ENCODE measurements at places on chromosomes 6 and 20. TPM values are rescaled to one million over a fixed set of nuclear protein-coding genes. Genes with fewer than 3 reads are reported as not detected.

GRCh38 chr6:157253699-157254098 lies 69.6 kb downstream of the TMEM242 start:
- DNase-seq: no peak

DNA sequence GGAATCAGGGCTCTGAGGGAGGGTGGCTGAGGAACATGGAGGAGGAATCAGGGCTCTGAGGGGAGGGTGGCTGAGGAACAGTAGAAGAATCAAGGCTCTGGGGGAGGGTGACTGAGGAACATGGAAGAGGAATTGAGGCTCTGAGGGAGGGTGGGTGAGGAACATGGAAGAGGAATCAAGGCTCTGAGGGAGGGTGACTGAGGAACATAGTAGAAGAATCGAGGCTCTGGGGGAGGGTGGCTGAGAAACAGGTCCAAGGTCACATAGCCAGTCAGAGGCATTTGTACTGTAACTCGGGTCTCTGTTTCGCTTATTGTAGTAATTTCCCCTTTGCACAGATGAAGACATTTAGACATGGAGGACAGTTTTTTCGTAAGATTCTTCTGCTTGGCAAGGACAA lies 164.8 kb downstream of the SOBP start:
- no peak for DNase-seq

DYNLT2 gene
- total RNA-seq: 2.6 TPM

GRCh38 chr20:63898882-63899558 lies 4.1 kb downstream of the DNAJC5 start:
- DNase-seq: peak; percentile 17

- DNase-seq: no peak
Measured at GRCh38 chr20:61490721-61491120, 238.7 kb downstream of the CDH4 start.

DNA sequence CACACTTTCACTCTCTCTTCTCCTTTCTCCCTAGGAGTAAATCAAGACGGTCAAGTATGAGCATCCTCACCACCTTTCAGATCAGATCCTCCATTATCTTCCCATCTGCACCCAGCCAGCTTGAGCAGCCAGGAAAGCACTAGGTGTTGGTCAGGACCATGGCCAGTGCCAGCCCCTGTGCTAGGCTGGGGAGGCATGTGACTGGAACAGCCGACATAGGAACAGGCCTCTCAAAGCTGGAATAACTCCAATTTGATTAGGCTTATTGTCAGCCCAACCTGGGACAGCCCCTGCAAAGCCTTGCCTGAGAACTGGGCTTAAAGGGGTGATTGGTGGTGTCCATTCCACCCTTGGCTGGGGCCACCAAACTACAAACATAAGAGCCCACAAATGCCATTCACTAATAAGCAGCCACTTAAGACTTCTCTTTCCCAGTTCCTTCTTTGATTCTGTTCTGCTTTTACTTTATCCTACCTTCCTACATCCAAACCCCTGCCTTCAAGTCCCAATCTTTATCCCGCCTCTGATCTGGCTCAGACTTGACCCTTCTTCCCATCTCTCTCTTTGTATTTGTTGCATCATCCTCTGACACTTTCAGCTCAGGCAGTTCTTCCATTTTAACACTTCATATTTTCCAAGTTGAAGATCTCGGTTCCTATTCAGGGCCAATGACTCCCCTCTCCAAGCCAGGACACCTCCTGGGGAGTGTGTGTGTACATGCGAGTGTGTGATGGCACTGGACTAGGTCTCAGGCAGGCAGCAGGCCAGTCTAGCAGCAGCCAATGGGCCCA lies 4.5 kb upstream of the TREM2 start:
- DNase-seq: no peak

- DNase-seq: no peak
Measured at GRCh38 chr6:18681832-18682503, 294.8 kb downstream of the RNF144B start.

DNA sequence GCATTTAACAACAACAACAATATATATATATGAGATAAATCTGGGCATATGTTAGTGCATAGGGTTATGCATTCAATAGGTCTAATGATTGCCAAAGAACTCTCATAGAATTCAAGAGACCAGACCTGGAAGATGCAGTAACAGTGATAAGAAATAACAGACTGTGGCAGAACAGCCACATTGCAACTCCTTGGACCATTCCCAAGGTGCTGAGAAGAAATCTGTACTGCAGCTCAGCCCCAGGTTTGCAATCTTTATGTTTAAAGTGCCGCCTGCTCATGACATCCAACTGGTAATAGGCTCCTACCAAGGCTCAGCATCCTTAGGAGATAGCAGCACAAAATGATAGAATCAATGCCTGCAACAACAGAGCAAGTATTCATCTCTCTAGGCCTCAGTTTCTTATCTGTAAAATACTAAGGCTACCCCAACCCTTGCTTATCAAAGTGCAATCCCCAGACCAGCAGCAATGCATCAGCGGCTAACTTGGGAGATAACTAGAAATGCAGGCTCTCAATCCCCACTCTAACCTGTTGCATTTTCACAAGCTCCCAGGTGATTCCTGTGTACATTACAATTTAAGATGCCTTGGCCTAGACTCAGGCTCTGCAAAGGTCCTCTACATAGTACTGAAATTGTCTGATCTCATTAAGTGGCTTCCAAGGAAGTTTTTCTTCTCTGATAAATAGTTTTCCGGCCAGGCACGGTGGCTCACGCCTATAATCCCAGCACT lies 30.6 kb upstream of the PIM1 start:
- DNase-seq: no peak

DNA sequence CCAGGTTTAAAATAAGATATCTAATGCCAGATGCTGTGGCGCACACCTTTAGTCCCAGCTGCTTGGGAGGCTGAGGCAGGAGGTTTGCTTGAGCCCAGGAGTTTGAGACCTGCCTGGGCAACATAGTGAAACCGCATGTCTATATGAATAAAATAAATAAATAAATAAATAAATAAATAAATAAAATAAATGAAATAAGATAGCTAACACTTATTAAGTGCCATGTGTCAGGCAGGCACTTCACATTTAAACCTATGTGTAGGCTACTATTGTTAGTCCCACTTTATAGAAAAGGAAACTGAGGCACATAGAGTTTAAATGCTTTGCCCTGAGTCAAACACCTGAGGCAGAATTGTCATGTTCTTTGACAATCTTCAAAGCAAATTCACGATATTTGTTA lies 32.9 kb upstream of the RREB1 start:
- no peak for DNase-seq

Measured in activated naive CD4-positive, alpha-beta T cell treated with anti-CD3 and anti-CD28 coated beads, Interleukin-2, amount 50 U/mL, for 72 hours (primary cell).